Kidney (tissue), 22 donors: ENCODE measurements at places on chromosomes 7 and 10. TPM values are rescaled to one million over a fixed set of nuclear protein-coding genes. Genes with fewer than 3 reads are reported as not detected.

DNA sequence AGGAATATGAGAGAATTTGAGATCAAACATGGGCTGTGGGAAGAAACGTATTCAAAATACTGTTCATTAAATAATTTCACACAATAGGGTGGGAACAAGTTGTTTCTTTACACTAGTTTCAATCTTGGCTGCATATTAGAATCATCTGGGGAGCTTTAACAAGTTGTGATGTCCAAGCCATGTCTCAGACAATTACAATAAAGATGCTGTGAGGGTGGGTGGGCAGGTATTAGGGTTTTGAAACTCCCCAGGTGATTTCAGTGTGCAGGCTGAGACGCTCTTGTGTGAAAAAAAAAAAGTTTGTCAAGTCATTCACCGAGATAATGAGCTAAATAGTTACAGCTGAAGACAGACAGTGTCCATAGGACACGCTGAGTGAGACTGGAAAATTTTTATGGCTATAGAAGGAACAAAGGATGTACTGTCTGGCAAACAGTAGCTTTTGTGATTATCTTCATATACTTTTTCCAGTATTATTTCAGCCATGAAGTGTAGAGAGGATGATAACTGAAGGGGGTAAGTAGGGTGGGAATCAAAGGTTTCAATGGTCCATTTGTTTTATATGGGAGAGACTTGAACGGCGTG, 12.6 kb upstream of the LAMB4 start:
- DNase-seq: no peak

- DNase-seq: peak; percentile 48
Measured at GRCh38 chr7:130695840-130696239, 9.5 kb upstream of the TSGA13 start.

GRCh38 chr10:17782921-17783665, 26.1 kb upstream of the MRC1 start:
- peak; percentile 26 for DNase-seq

DNA sequence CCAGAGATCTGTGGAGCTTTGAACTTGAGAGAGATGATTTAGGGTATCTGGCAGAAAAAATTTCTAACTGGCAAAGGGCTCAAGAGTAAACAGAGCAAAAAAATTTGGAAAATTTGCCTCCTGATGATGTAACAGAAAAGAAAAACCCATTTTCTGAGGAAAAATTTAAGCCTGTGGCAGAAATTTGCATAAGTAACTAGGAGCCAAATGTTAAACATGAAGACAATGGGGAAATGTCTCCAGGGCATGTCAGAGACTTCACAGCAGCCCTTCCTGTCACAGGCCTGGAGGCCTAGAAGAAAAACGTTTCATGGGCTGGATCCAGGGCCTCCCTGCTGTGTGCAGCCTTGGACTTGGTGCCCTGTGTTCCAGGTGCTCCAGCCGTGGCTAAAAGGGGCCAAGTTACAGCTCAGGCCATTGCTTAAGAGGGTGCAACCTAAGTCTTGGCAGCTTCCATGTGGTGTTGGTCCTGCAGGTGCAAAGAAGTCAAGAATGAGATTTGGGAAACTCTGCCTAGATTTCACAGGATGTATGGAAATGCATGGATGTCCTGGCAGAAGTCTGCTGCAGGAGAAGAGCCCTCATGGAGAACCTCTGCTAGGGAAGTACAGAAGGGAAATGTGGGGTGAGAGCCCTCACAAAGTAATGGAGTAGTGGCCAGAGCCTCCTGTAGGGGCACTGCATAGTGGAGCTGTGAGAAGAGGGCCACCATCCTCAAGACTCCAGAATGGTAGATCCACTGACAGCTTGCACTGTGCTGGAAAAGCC, 8.1 kb downstream of the SEMA3D start:
- DNase-seq: no peak

GRCh38 chr7:103348452-103348851, 1.0 kb downstream of the PSMC2 start:
- DNase-seq: no peak

- DNase-seq: no peak
Measured at GRCh38 chr7:108120196-108120595, 10.0 kb downstream of the LAMB4 start.

GRCh38 chr7:27200761-27201579, 1.1 kb upstream of the HOXA13 start:
- DNase-seq: peak; percentile 15

The NEURL1 gene
- polyA plus RNA-seq: 1.2 TPM
